ENCODE measurements at places on chromosomes 4 and X.
A peak's percentile ranks its signal among the peaks of the same experiment; 100 is the strongest.

DNA sequence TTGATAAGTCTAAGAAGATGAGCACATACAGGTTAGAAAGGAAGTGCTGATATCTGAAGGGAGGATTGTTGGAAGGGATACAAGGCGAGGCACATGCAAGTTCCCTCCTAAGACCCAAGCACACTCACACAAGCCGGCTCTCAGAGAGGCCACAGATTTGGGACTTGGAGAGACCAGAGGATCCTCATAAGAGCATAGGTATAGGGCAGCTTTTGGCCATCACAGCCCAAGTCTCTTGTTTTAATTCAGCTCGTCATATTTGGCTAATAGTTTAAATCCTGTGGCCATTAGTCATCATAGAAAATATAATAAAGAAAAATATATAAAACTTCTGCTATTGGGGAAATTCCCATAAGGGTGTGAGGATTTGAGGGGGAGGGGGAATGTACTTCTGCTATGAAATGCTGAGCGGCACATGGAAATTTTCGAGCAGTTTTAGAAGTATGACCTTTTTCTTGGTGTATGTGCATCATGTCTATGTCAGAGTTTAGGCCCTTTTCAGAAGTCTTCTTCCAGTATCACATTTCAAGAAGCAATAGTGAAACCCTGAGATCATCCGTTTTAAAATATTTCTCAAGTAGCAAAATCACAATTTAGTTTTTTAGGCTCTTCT, 97.7 kb downstream of the NFKB1 start:
- DNase-seq = no peak

- DNase-seq = peak; percentile 21
Measured at GRCh38 chrX:55342533-55343501, 78.1 kb upstream of the PAGE3 start.

DNA sequence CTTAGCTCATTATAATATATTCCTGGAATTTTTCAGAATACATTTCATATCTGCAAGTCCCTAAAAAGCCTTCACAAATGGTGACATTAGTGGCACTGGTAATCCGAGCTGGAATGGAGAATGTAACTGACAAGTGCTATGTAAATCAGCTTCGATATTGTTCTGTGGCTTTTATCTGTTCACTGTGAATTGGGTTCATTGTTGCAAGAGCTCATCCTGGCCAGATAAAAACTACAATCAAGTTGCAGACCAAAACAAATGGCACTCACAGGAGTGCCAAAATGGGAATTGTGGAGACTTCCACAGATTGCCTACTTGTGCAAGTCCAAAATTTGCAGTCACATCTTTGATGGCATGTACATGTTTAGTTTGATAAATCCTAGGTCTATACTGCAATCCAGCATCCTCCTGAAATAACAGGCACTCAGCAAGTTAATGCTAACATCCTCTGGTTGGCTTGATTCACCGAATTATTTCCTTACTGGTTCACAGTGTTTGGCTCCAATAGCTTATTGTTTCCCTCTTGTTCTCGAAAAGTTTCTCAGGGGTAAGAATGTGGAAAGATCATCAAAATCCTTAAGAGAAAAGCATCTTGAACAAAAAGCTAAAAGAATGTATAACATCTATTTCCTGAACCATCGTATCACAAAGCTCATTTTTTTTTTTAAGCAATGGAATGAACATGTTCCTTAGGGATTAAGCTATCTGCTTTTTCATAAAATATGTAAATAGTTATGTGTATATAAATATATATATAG, 904.9 kb downstream of the CENPC start:
- peak; percentile 14 for DNase-seq

- no peak for DNase-seq
Measured at GRCh38 chrX:27860337-27860736, 52.5 kb downstream of the MAGEB10 start.

GRCh38 chr4:161498155-161498554, 665.6 kb downstream of the FSTL5 start:
- DNase-seq = no peak

DNA sequence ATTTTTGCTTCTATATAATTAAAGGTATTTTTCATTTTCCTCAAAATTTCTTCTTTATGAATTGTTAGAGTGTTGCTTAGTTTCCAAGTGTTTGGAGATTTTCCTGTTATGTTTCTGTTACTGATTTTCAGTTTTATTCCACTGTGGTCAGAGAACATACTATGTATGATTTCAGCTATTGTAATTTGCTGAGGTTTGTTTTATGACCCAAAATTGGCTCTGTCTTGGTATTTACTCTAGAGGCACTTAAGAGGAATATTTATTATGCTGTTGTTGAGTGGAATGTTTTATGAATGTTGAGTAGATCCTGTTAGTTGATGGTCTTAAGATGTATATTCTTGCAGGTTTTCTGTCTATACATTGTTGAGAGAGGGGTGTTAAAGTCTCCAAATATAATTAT, 263.5 kb downstream of the PABPC4L start:
- DNase-seq = no peak

- no peak for DNase-seq
Measured at GRCh38 chrX:146755214-146755613, 54.4 kb upstream of the CXorf51B start.

GRCh38 chr4:90189178-90189577, 62.0 kb downstream of the CCSER1 start:
- DNase-seq = no peak

- peak; percentile 3 for DNase-seq
Measured at GRCh38 chrX:104310090-104310489, 55.4 kb upstream of the ESX1 start.

GRCh38 chrX:93422693-93423092, 250.7 kb downstream of the NAP1L3 start:
- DNase-seq = peak; percentile 4

GRCh38 chr4:145808021-145808650, 128.2 kb downstream of the C4orf51 start:
- no peak for DNase-seq

DNA sequence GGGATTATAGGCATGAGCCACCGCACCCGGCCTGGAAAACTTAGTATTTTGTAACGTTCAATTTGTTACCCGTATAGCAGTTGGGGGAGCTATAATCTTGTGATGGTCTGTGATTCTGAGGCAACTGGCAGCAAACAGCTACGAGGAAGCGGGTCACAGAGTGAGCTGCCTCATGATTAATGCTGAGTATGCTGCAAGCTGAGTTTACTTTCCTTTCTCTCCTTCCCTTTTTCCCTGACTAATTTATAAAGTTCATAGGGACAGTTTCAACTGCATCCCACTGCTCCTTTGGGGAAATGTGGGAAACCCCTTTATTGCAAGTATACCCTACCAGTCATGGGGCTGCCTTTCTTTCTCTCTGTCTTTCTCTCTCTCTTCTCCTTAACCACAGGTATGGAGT, 17.7 kb upstream of the ELOVL6 start:
- no peak for DNase-seq

- DNase-seq = no peak
Measured at GRCh38 chrX:41029332-41029731, 55.9 kb upstream of the USP9X start.

DNA sequence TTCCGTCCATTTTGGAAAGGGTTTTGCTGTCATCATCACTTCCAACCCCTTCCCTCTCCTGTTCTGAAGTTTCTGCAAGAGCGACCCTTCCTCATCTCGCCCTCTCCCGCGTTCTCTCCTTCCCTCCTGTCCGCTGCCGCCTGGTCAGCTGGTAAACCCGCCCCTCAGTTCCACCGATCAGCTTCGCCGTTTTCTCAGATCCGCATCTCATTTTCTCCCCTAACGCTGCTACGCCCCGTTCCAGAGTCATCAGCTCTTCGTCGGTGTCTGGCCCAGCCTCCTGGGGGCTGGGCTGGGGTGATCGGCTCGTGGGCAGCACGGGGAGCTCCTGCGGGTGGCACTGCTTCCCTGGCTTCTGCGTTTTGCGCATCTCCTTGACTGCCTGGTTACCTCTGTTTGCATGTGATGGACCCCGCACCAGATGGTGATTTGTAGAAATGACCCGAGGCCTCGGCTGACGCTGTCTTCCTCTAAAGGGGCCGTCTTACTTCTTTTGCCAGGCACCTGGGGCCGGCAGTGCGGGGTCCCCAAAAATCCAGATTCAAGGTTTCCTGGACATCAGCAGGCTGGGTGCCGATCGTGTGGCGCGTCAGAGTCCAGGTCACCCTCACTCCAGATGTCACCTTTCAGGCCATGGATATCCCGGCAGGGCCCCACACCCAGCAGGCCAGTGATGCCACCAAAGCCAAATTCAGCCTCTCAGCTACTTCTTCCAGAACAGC, 13.4 kb downstream of the CTBP1 start:
- DNase-seq = no peak

- peak; percentile 77 for DNase-seq
Measured at GRCh38 chr4:89056953-89057398, at the start of gene FAM13A. FAM13A (minus strand) TSS chr4:89057185; CDS start chr4:89056964, 221 bp downstream.

GRCh38 chr4:91028228-91028627, 901.0 kb downstream of the CCSER1 start:
- no peak for DNase-seq

DNA sequence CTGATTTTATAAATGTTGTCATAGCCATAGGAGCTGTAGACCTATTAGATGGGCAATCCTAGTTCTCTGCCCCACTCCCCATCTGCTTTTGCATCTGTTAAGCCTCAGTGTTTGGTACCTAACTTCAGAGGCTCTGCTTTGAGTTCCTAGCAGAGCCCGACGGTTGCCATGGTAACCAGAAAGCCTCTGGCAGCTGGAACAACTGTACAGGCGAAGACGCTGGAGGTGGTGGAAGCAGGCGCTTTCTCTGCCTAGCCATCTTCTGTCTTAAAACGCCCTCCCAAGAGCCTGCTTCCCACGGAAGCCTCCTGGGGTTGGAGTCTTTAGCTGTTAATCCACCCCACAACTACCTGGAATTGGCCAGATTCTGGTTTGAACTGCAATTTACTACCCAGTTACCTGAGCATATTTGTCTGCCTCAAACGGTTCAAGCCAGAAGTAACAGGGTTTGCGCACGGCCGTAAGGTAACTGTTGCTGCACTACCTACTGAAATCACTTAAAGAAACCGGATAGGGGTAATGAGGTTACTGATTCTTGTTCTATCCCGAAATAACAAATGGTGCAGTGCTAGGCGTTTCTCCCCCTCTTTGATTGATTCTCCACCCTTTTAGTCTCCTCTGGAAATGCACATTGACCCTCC, 1.0 kb upstream of the GABRG1 start:
- no peak for DNase-seq

DNA sequence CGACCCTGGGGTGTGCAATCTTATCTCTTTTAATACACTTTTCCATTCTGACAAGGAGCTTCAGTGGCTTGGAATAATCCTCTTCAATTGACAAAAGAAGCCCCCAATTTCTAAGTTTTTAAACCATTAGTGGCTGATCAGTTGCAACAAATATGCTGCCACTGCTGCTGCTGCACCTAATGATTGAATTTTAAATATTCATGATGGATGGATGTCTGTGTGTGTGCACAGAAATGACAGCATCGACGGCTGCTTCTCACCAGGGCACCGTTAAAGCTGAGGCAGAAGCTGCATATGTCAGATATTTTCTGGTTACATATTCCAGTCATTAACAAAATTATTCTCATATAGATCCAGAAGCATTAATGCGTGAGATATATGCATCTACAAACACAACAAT, 182.4 kb downstream of the MGST2 start:
- DNase-seq = no peak

DNA sequence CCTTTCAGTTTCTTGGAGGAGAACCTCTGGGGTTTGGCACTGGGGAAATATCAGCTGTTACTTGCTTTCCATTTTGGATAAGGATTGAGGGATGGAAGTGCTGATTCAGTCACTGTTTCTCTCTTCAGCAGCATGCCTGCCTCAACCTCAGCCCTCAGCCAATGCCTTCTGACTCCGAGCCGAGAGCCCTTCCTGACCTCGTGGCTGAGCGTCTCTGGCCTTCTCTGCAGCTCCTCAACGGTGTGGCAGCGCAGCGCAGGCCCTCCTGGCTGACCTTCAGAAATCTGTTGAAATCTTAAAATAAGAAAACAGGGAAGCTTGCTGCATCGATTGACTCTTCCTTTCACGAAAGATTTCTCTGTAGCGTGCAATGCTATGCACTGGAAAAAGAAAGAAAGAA, 434.3 kb upstream of the FAT1 start:
- no peak for DNase-seq

- no peak for DNase-seq
Measured at GRCh38 chr4:29066861-29067260, 1653.3 kb upstream of the PCDH7 start.

GRCh38 chrX:111164728-111165127, 68.7 kb downstream of the PAK3 start:
- peak; percentile 7 for DNase-seq

DNA sequence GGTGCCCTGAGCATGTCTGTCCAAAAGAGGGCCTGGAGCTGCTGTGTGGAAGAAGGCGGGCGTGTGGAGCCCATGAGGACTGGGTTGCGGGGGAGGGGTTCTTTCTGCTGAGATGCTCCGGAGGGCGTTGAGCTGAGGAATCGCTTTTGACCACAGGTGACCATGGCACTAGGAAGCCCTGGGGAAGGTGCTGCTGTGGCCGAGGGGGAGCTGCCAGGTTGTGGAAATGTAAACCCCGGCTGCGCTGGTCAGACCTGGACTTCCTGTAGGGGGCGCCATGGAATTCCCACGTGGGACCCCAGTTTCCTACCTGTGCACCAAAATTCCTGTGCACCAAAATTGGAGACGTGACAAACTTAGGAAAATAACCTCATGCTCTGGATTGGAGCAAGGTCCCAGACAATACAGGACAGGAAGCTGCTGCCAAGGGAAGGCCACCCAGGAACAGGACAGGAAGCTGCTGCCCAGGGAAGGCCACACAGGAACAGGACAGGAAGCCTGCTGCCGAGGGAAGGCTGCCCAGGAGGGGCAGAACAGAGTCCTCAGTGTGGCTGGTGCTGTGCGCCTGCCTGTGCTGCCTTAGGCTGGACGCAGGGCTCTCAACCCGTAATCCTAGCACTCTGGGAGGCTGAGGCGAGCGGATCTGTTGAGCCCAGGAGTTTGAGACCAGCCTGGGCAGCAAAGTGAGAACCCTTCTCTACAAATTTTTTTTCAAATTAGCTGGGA, 28.4 kb upstream of the UVSSA start:
- no peak for DNase-seq

DNA sequence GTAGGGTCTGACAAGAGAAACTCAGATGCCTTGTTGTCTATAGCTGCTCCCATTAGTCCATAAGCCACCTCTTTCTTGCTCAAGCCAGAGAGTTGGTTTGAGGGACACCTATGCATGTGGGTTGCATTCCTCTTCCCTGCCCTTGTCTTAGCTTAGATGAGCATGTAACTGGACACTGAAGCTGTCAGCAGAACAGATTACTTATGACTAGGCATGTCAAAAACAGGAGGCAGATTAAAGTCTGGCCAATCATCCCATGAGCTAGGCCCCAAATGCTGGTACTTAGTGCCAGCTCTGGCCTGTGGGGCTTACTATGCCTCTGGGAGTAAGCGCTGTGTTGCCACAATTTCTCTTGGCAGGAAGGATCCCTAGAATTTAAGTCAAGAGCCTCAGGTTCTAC, 215.2 kb downstream of the AR start:
- DNase-seq = no peak

DNA sequence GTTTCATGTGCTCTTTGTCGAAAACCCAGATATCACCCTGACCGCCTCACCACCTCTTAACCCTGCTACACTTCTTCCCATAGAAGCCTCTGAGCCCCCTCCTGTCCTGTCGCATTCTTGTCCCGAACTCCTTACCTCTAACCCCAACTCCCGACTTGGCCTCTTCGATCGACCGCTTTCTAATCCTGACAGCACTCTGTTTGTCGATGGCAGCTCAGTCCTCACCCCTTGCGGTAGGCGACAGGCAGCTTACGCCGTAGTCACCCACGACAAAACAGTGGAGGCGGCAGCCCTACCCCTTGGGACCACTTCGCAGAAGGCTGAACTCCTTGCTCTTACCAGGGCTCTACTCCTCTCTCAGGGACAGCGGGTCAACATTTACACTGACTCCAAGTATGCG, 961.7 kb downstream of the RPA4 start:
- DNase-seq = no peak

GRCh38 chrX:154780968-154781367, 18.3 kb downstream of the DKC1 start:
- no peak for DNase-seq

All from globus pallidus (tissue), 1 donor.